ENCODE measurements at places on chromosomes 1 and 21.

DNA sequence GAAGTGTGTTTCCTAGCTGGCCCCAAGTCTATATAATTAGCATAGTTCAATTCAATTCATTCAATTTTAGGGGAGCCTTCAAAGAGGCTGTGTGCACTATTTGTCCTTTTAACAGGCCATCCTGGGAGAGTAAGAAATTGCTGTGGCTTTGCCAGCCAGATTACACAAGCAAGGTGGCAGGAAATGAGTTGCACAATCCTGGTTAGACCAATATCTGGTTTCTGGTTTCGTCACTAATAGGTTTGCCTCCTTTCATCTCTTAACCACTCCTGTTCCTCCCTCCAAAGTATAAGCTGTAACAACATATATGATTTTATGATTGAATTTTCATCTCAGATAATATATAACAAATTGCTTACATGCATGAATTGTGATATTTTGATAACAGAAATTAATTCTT lies 84.1 kb upstream of the NEGR1 start:
- DNase-seq = no peak

- no peak for DNase-seq
These were observed 105.1 kb downstream of the NMNAT2 start for GRCh38 chr1:183313063-183313462.

DNA sequence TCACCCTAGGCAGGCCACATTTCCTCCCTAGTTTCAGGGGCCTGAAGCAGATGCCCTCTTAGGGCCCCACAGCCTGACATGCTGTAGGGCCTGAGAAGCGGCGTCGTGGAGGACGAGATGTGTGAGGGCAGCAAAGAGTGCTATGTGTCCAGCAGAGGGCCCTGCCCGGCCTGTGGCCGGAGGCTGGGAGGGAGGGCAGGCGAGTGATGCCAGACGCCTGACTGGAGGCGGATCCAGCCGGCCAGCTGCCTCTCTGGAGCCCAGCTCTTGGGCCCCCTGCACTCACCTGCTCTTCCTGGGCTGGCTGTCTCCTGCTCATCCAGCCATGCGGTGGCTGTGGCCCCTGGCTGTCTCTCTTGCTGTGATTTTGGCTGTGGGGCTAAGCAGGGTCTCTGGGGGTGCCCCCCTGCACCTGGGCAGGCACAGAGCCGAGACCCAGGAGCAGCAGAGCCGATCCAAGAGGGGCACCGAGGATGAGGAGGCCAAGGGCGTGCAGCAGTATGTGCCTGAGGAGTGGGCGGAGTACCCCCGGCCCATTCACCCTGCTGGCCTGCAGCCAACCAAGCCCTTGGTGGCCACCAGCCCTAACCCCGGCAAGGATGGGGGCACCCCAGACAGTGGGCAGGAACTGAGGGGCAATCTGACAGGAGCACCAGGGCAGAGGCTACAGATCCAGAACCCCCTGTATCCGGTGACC lies at the start of gene GPR37L1:
TSS of gene GPR37L1 (plus strand) at position 279 of the 697 bp plus-strand sequence. CDS start at position 326, 47 bp downstream.
- DNase-seq = no peak

GRCh38 chr1:180256341-180257027 lies 26.4 kb downstream of the LHX4 start:
- DNase-seq = no peak

- peak; percentile 84 for DNase-seq
These were observed 1.4 kb downstream of the NIT1 start for GRCh38 chr1:161119092-161119903.

DNA sequence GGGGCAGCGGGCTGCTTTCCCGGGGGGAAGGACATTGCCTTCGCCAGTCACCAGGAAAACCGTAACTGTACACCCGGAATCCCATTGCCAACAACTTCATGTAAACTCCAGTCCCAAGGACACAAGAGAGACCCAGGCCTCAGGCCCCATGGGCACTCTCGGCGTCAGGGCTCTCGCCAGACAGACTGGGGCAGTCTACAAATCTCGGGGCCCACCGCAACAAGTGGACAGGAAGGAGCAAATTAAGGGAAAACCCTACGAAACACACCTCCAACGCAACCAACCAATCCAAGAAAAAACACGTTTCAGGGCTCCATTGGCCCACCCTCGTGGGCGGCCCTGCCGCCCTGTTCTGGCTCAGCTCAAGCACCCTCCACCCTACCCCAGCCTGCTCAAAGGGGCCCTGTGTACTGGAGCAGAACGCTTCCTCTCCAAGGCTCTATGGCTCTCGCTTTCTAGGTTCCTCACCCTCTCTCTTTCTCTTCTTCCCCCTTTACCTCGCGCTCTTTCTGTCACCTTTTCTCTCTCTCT lies 4.6 kb upstream of the ZNF678 start:
- no peak for DNase-seq

- DNase-seq = no peak
These were observed 169.9 kb downstream of the BRINP2 start for GRCh38 chr1:177340601-177341067.

DNA sequence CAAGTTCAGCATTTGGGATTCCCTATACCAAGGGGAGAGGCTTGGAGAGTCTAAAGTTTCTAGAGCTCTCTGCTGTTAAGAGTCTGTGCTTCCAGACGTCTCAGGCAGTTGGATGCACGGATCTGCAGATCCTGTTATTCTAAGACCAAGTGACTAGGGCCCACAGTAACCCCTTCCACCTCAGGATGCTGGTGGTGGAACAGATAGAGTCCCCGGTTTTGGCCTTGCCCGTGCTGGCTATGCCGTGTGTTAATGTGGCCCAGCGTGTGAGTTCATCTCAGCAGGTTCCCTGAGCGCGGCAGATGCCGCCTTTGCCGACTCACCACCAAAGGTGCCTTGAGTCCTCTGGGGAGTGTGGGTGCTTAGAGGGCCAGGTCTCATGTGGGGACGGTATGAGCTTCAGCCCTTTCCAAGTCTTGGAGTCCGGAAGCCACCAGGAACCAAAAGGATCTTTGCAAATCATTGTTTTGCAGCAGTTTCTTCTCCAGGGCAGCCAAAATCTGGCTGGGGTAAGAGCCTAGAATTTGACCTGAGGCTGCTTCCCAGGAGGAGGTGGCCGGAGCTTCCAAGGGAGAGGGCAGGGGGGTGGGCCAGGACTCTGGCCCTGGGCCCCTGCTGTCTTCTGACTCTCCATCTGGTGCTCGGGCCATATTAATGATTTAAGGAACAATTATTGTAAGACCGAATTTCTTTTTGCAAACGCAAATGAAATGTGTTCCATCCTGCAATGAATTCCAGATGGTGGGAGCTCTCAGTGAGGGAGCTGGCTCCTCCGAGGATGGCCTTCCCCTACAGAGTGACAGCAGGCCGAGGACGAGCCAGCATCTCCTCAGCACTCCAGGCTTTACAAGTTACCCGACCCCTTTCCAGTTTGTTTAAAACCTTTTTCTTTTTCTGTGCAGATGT lies 205.7 kb downstream of the FOXD2 start:
- no peak for DNase-seq

GRCh38 chr1:96538111-96538641 lies 183.4 kb upstream of the PTBP2 start:
- no peak for DNase-seq

DNA sequence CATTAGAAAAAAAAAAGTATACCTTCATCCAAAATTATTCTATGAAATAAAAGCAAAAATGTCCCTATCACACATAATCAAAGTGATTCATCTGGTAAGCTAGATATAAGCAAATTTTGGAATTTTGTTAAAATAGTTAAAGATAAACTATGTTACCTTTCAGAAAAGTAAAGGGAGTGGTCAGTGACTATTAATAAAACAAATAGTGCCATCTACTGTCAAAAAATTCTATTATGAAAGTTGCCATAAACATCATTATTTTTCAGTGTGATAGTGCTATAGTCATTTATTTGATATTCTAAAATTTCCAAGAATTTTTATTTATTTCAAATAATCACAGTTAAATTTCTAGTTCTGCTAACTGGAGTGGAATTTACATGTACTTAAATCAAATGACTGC lies 803.7 kb downstream of the KCNT2 start:
- DNase-seq = no peak

DNA sequence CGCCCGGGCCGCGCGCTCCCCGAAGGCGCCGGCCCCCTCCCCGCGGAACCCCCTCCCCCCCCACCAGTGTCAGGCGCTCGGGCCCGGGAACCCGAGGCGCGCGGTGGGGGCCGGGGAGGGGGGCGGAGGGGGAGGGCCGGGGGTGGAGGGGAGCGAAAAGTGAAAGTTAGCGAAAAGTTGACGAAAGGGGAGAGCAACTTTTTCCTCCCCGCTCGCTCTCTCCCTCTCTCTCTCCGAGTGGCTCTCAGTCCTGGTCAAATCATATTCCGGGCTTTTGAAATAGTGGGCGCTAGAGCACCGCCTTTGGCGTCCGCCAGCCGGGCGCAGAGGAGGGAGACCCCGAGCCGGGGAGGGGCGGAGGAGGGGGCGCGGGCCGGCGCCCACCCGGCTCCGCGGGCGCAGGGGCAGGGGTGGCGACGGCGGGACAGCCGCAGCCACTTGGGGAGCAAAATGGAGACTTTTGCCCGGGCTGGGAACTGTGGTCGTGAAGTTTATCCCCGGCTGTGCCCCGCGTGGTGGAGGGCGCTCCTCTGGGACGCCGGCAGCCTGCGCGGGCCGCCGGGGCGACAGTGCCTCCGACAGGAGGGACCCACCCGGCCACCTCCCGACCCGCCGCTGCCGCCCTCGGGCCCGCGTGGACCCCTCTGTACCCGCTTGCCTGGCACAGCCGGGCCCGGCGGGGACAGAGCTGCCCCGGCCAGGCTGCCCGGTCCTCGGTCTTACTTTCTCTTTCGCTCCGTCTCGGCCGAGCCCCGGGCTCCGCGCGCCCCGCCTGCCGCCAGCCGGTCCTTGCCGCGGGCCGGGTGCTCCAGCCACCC lies 697 bp downstream of the PRDM16 start:
- no peak for DNase-seq

- no peak for DNase-seq
These were observed 131.6 kb downstream of the GLUL start for GRCh38 chr1:182259968-182260367.

GRCh38 chr1:8497210-8497819 lies 179.4 kb downstream of the SLC45A1 start:
- DNase-seq = no peak

DNA sequence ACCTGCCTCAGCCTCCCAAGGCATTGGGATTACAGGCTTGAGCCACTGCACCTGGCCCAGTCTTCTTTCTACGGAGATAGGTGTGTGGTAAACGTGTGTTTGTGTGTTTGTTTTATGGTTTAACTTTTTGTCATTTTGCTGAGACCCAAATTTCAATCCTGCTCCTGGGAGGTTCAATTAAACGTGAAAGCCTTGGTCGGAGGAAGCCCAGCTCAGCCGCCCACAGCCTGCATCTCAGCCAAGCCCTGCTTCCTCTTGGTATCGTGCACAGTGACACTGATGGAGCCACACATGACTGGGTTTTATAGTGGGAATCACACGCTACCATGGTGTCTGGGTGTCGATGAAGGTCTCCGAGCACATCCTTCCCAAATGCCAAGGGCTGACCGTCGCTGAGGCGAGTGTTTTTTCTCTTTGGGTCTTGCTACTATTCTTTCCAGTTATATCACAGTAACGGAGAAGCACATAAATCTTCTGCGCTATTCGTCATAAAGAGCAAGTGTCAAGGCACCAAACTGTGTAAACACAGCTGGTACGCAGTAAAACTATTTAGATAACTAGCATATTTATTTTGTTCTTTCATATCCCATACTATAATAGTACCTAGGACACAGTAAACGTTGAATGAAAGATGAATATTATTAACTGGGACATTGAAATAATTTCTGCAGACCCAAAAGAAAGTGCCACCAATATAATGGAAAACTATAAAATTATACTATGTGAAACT lies 39.3 kb downstream of the HLCS start:
- no peak for DNase-seq

DNA sequence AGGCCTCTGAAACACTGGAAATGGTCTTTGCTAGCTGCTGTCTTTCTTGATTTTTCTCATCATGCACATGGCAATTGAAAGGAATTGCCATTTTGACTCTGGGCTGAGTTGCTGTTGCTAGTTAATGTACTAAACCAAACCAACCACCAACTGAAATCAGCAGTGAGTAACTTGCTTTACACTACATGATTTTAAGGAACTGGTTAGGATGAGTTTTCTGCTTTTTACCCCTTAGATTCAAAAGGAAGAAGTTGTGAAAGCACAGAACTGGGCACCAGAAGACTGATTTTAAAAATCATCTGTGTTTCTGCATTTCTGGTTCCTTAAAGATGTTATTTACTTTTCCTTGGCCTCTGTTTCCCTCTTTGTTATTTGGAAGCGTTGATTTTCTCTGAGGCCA lies 361.9 kb downstream of the HLX start:
- DNase-seq = no peak

GRCh38 chr21:32698971-32699693 lies 28.7 kb downstream of the SYNJ1 start:
- DNase-seq = no peak

DNA sequence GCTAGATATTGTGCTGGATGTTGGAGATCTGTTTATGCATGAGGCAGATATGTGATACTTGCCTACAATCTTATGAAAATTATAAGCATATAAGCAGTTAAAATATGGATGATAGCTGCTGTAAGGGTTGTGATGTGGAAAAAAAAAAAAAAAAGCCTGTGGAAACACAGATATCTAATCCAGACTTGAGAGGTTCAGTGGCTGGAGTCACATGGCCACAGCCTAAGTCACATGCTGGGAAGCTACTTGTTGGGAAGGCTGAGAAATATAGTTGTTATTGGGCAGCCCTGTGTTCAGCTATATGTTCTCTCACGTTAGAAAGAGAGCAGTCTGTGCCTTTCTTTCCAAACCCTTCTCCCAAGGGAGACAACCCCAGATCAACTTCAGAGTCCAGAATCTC lies 15.1 kb downstream of the RAVER2 start:
- no peak for DNase-seq

GRCh38 chr1:40981691-40982448 lies 2.4 kb downstream of the CTPS1 start:
- DNase-seq = no peak

DNA sequence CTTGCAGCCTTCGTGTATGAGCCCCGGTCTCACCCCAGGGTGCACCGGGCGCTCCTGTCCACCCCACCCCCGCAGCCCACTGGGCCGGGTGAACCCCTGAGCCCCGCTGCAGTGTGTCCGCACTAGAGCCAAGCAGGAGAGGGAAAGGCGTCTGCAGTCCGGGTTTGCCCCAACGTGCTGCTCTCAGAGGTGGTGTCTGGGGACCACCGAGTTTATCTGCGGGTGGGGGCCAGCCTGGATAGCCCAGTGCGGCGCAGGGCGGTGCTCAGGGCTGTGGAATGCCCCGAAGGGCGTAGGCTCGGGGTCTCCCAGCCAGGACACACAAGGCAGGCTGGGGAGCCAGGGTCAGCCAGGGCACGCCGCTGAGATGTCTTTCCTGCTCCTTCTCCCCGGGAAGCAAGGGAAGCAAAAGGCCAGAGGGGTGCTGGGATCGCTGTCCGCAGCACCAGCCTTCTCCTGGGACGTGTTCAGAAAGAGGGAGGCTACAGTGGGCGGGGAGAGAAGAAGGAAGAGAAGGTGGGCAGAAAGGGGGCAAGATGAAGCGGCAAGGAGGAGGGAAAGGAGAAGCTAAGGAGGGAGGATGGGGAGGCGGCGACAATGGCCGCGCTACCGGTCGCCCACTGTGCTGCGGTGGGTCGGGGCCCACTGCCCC lies 56.6 kb downstream of the MAB21L3 start:
- no peak for DNase-seq

- DNase-seq = peak; percentile 43
These were observed 4.8 kb downstream of the RCAN3 start for GRCh38 chr1:24507405-24507804.

GRCh38 chr1:63126104-63126503 lies 196.3 kb upstream of the FOXD3 start:
- DNase-seq = no peak

All from T-helper 2 cell (primary cell).